ENCODE measurements at places on chromosomes 12 and 14. TPM values are rescaled to one million over a fixed set of nuclear protein-coding genes. Genes with fewer than 3 reads are reported as not detected.
A peak's percentile ranks its signal among the peaks of the same experiment; 100 is the strongest.

CDCA4 gene
- 55.9 TPM for total RNA-seq

SLC8A3 gene
- 0.63 TPM for total RNA-seq

DNA sequence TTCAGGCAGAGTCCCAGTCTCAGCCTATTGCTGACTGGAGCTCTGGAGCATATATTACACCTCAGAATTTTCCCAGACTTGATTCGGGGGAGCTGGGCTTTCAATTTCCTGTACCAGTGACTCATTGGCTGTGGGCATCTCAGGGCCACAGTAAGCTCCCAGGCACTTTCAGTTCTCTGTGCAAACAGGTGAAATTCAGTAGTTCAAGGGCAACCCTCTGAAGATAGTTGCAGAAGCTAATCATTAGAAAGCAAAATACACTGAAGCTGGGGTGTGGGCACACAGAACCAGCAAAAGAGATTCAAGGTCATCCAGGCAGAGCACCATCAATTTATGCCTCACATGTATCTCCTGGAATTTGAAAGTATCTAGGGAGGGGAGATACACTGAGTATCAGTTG is 8.1 kb upstream of the NIN start:
- H3K4me3 ChIP-seq, result no peak overlapping the region
- peaks cover 2% of the 10 kb centered on the region for H3K4me1 ChIP-seq
- no peak for DNase-seq
- peaks cover 12% of the 10 kb centered on the region for H3K27me3 ChIP-seq

GRCh38 chr12:100133200-100133599 is 9.5 kb downstream of the BLTP3B start:
- peaks cover 7% of the 10 kb centered on the region for H3K36me3 ChIP-seq
- H3K4me1 ChIP-seq, result peaks cover 16% of the 10 kb centered on the region
- H3K27me3 ChIP-seq, result no peaks in the 10 kb centered on the region

GRCh38 chr14:100557658-100558057 is 29.6 kb downstream of the BEGAIN start:
- no peak overlapping the region for H3K4me3 ChIP-seq
- no peak overlapping the region for H3K27ac ChIP-seq
- H3K4me1 ChIP-seq, result peaks cover 14% of the 10 kb centered on the region
- peaks cover 5% of the 10 kb centered on the region for H3K27me3 ChIP-seq
- no peak for DNase-seq

ANKRD9 gene
- total RNA-seq, result 63.8 TPM

FMNL3 gene
- 15.2 TPM for total RNA-seq

LEMD3 gene
- total RNA-seq, result 31.3 TPM

DNA sequence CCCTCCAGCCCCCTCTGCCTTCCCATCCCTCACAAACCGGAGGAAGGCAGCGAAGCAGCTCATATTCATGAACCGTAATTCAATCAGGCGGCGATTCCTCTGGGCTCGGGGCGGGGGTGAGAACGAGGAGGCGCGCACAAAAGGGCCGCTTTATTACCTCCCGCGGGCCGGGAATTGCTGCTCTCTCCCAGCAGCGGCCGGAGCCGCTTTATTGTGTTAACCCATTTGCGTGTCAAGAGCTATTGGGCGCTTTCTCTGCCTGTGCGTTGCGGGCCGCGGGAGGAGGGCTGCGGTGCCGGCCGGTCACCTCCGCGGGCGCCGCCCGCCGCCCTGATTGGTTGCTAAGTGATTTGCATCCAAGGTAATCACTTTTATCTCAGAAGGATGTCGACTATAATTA is 4.8 kb downstream of the FAM222A start:
- H3K4me3 ChIP-seq, result peak overlapping the region; percentile 50
- peak; percentile 75 for DNase-seq
- no peak overlapping the region for H3K27ac ChIP-seq
- H3K36me3 ChIP-seq, result no peaks in the 10 kb centered on the region

- DNase-seq, result no peak
- no peak overlapping the region for H3K27ac ChIP-seq
- no peak overlapping the region for H3K4me3 ChIP-seq
- peaks cover 39% of the 10 kb centered on the region for H3K36me3 ChIP-seq
- no peaks in the 10 kb centered on the region for H3K4me1 ChIP-seq
These were observed 32.9 kb downstream of the ALKBH1 start for GRCh38 chr14:77674931-77675330.

COX8C gene
- total RNA-seq, result not detected

KLRC4 gene
- not detected for total RNA-seq

- H3K4me1 ChIP-seq, result peaks cover 25% of the 10 kb centered on the region
- H3K27me3 ChIP-seq, result peaks cover 57% of the 10 kb centered on the region
- DNase-seq, result peak; percentile 72
- H3K36me3 ChIP-seq, result peaks cover 7% of the 10 kb centered on the region
- H3K4me3 ChIP-seq, result peak within 1 kb of the TSS; percentile 81
- H3K27ac ChIP-seq, result no peak within 1 kb of the TSS
These were observed at the start of gene C14orf132 for GRCh38 chr14:96038920-96039632. TSS of gene C14orf132 (plus strand) at chr14:96039362. CDS start at chr14:96039501, 139 bp downstream.

DNA sequence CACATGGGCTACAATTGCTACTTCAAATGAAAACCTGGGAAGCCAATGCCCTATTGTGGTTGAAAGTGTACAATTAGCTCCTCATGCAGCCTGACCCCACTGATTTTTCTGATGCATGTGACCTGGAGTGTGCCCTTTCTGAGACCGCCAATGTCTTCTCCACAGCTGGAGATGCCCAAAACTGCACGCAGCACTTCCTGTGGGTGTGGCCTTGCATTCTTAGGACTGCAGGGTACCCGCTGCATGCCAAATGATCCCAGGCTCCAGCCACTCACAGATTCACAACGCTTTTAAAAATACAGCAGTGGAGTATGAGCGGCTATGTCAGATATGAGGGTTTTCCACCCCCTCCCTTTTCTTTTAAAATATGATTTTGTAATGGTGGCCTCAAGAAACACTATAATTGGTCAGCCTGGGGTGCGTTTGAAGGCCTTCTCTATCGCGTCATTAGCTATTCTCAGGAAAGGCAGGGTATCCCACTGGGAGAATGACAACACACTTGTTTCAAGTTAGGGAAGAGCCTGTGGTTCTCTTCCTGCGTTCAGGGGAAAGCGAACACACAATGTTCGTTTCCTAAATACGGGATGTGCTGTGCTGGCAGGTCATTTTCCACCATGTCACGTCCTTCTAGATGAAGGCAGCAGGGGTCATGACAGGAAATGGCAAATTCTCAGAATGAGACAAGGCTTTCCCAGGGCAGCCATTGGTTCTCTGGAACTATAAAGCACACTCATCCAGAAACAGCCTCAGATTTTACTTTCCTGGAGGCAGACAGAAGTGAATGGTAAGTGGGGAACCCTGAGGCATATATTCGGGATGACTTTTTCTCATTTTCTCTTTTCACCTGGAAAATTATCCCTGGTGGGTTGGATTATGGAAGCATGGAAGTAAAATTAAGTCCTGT is at the start of gene APOLD1:
Gene APOLD1, plus strand, starts transcription at position 749 of the 904 bp plus-strand sequence. Its CDS starts 33 bp downstream, at position 782.
- peaks cover 42% of the 10 kb centered on the region for H3K27me3 ChIP-seq
- H3K27ac ChIP-seq, result no peak within 1 kb of the TSS
- H3K4me3 ChIP-seq, result peak within 1 kb of the TSS; percentile 59
- H3K4me1 ChIP-seq, result peaks cover 35% of the 10 kb centered on the region

KITLG gene
- total RNA-seq, result 8.1 TPM

DNA sequence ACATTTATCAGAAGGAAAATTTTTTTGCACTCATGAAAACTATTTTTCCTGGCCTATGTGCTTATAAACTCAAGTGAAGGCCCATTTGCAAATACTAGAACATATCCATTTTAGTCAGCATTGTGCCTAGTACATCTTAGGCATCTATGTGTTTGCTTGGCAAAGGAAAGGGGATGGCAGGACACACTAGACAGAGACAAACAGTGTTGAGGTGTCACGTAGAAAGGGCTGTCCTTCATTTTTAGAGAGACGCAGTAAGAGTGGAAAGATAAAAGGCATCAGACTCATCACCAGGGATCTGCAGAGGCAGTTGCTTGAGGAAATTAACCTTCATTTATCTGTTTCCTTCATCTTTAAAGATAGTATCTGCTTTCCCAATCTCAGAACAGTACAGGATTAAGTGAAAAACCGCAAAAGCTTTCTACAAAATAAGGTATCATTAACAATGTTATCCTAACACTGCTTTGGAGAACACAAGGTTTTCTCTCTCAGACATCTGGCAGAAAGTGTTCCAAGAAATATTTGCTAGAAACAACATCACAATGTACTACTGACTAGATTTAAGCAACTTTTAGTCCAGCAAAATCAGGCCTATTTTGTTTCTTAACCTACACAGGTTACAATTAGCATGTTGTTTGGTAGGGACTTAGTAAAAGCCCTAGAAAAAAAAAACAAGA is 2.0 kb downstream of the YBX3 start:
- H3K27ac ChIP-seq, result peak overlapping the region; percentile 44
- H3K27me3 ChIP-seq, result peaks cover 12% of the 10 kb centered on the region
- DNase-seq, result no peak

DNA sequence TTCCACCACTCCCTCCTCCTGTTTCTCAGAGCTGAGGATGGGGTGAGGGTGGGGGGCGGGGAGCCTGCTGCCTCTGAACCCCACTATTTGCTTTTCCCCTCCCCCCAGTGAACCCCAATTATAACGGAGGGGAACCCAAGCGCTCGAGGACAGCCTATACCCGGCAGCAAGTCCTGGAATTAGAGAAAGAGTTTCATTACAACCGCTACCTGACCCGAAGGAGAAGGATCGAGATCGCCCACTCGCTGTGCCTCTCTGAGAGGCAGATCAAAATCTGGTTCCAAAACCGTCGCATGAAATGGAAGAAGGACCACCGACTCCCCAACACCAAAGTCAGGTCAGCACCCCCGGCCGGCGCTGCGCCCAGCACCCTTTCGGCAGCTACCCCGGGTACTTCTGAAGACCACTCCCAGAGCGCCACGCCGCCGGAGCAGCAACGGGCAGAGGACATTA is 1.1 kb downstream of the HOXC4 start:
- no peak for DNase-seq
- peak overlapping the region; percentile 63 for H3K4me3 ChIP-seq
- H3K27ac ChIP-seq, result no peak overlapping the region
- H3K27me3 ChIP-seq, result peaks cover 100% of the 10 kb centered on the region
- peaks cover 69% of the 10 kb centered on the region for H3K4me1 ChIP-seq
- no peaks in the 10 kb centered on the region for H3K36me3 ChIP-seq

ADSS1 gene
- total RNA-seq, result 10.0 TPM

KRT2 gene
- not detected for total RNA-seq

DNA sequence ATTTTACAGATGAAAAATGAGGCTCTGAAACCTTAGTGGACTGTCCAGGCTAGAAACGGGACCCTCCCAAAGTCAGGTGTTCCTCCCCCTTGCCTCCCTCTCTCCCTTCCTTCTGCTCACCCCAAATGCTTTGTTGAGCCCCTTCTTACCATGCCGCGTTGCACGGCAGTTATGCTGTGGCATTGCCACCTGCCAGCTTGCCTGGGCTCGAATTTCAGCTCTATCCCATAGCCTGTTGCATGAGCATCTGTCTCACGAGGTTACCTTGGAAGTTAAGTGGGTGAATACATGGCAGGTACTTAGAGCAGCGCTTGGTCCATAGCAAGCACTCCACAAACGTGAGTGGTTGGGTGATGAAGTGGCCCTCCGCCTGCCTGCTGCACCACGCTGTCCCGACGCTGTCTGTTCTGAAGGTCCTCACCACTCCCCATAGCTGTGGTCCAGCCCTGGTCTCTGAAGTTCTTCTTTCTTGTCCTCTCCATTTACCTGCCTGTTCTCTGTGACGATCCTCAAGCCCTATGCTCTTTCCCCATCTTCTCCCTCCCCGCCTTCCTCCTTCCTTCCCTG is 269.9 kb downstream of the CACNA1C start:
- H3K27me3 ChIP-seq, result no peaks in the 10 kb centered on the region
- H3K36me3 ChIP-seq, result no peaks in the 10 kb centered on the region
- H3K4me1 ChIP-seq, result peaks cover 6% of the 10 kb centered on the region

DNA sequence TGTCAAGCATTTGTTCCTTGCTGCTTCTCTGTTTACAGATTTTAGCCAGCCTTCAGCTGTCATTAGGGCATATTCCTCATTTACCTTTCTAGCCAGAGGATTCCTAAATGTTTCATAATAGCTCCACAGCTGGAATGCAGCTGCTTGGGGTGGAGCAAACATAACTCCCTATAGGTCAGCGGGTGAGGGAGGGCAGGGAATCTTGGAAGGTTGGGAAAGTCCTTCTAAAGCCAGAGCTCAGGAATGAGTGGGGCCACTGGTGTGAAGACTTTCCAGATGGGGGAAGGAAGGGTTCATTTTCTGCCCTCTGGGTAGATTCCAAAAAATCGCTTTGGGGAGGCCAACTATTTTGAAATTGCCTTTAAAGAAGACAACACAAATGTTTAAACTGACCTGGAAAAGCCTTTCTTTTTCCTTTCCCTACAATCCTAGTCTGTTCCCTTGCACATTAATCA is 16.3 kb upstream of the IRF2BPL start:
- DNase-seq, result no peak
- 0 out of 2 replicates have a peak overlapping the region, but pooled peaks have one; percentile 39 for H3K27ac ChIP-seq
- H3K27me3 ChIP-seq, result no peaks in the 10 kb centered on the region
- no peaks in the 10 kb centered on the region for H3K36me3 ChIP-seq
- no peak overlapping the region for H3K4me3 ChIP-seq
- peaks cover 52% of the 10 kb centered on the region for H3K4me1 ChIP-seq

DNA sequence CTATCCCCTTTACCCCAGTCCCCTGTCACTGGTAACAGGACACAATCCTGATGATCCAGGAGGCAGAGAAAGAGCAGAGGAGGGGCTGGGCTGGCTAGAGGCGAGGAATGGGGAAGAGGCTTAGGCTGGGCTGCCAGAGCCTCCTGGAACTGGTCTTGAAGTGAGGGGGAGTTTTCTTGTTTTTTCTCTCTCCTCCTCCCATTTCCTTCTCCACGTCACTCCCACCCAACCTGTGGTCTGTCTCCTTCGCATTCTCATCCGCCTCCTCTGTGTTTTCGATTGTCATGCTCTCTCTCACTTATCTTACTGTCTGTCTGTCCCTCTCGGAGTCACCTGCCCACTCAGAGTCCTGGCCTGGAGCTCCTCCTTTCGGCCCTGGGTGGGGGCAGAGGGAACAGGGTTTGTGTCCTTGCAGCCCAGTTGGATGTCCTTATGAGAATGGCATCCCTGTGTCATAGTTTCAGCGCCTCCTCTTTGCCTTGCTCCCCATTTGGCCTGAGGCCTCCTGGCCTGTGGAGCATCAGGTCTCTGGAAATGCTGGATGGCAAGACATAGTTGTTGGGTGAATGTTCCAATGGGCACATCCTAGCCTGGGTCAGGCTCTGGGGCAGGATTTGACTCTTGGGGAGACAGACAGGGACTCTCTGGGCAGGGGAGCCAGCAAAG is 3.4 kb upstream of the KRT80 start:
- no peaks in the 10 kb centered on the region for H3K36me3 ChIP-seq
- H3K4me1 ChIP-seq, result peaks cover 11% of the 10 kb centered on the region
- H3K27me3 ChIP-seq, result no peaks in the 10 kb centered on the region
- no peak overlapping the region for H3K4me3 ChIP-seq
- peak overlapping the region; percentile 30 for H3K27ac ChIP-seq
- DNase-seq, result no peak
